Activated CD4-positive, alpha-beta T cell treated with anti-CD3 and anti-CD28 coated beads for 24 hours (primary cell): ENCODE measurements at places on chromosomes 1 and 21.

DNA sequence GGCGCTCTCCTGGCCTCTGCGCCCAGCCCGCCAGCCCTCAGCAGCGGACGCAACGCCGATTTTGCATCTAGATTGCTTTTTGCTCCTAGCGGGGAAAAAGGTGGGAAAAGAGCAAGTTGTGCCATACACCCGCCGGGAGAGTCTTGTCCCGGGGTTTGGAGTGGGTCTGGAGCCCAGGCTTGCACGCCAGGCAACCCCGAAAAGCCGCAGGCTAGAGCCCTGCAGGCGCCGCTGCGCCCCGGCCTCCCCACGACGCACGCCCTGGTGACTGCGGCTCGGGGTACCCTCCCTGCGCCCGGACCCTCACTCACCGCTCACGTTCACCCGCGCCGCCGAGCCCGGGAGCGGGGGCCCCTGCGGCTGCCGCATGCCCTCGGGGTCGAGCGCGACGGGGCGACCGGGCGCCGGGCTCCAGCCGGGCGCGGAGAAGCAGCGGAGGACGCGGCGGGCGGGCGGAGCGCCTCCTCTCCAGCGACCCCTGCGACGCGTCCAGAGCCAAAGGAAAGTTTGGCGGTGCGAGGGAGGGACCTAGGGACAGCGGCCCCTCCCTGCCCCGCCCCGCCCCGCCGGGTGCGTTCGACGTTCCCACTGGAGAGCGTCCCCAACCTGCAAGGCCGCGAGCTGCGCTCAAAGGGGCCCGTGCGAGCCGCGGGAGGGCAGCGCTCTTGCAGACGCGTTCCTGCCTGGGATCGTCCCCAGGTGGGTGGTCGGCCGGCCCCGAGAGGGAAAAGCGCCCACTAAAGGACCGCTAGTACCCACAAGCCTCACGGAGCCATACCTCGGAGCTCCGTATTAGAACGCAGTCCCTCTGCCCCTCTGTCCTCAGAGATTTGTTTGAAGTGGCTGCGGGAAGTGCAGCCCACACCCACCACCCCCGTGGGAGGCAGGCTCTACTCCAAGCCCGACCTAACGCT is at the start of gene LPAR3:
LPAR3 (minus strand) TSS at position 502 of the 914 bp plus-strand sequence. CDS start 27,086 bp downstream, outside the sequence.
- no peak for DNase-seq

DNA sequence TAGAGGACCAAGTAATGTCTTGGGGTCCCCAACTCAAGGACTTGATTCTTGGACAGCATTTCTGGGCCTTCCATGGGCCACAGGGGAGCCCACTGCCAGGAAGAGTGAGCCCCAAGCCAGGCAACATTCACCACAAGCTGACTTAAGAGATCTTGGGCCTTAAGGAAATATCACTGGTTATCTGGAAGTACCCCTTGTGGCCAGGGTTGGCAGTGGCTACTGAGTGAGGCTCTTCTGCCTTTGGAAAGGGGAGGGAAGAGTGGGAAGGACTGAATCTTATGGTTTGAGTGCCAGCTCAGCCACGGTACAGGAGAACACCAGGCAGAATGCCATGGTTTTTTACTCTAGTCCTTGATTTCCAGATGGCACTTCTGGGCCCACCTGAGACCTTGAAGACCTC is 228.9 kb upstream of the RGS18 start:
- DNase-seq, result no peak

DNA sequence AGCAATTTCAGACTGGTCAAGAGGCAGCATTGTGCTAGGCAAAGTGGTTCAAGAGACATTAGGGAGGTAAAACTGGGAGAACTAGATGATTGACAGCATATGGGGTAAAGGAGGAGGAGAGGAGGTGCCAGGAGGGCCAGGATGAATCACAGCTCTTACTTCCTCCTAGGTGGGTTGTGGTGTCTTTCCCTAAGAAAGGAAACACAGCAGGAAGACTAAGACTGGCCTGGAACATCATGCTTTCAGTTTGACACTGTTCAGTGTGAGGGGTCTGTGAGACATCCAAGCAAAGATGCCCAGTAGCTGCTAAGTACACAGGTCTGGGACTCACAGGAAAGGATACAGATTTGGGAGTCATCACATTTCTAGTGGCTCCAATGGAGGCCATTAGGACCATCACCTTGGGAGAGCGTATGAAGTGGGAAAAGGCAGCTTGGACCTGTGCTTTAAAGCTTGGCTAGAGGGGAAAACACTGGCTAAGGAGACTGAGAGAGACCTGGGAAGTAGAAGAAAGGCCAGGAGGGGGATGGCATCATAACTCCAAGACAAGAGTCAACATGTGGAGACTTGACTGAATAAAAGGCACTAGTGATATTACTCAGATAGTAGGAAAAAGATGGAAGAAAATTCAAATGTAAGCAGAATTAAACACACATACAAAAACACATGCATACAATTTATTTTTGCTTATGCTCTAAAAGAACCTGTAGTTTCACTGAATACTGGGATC is 17.3 kb downstream of the CD58 start:
- no peak for DNase-seq

DNA sequence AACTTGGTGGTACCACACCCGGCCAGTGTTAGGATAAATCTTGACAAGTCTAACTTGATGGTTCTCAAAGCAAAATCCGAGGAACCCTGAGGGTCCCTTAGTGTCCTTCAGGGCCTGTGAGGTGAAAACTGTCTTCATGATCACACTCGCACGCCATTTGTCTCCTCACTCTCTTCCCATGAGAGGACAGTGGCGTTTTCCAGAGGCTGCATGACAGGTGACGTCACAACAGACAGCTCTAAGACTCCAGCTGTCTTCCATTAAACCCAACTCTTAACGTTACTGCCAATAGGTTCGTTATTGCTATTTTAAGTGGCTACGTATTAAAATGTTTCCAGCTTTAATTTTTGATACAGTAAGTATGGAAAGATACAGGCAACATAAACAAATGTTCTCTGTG is 13.8 kb downstream of the CFAP74 start:
- no peak for DNase-seq

DNA sequence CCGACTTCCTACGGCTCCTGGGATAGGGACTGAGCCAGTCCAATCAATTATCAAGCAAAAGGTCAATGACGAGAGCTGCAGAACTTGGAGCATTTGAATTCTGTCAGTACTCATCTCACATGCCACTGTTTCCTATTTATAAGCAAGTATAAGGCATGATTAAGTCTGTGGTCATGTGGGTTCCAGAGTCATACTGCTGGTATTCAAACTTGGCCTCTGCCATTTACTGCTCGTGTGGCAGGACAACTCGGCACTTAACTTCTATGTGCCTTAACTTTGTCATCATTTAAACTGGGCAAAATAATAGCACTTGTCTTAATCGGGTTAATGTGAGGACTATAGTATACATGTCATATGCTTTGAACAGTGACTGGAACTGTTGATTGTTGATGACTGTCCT is 44.9 kb upstream of the TNFSF18 start:
- no peak for DNase-seq
